ENCODE measurements at places on chromosomes 3 and 15.

GRCh38 chr3:77362936-77363335, 323.0 kb downstream of the ROBO2 start:
- DNase-seq = no peak

GRCh38 chr3:154886437-154886836, 193.7 kb upstream of the MME start:
- DNase-seq = no peak

GRCh38 chr3:69271098-69271497, 114.8 kb downstream of the FRMD4B start:
- no peak for DNase-seq

- DNase-seq = no peak
These were observed 14.2 kb downstream of the IQGAP1 start for GRCh38 chr15:90402223-90402622.

DNA sequence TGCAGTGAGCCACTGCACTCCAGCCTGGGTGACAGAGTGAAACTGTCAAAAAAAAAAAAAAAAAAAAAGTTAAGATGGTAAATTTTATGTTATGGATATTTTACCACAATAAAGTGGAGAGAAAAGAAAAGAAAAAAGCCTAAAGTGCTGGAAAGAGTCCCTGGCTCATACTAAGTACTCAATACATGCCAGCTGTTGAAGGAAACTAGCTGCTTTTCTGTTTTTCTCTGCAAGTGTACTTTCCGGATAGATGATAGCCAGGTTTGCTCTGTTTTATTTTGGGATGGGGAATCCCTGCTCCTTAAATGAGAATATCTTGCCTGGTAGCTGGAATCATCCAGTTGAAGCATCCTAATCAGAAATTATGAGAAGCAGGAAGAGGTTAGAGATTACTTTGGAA, 10.9 kb downstream of the EID1 start:
- no peak for DNase-seq

GRCh38 chr3:134388292-134388691, 14.0 kb upstream of the AMOTL2 start:
- DNase-seq = no peak

DNA sequence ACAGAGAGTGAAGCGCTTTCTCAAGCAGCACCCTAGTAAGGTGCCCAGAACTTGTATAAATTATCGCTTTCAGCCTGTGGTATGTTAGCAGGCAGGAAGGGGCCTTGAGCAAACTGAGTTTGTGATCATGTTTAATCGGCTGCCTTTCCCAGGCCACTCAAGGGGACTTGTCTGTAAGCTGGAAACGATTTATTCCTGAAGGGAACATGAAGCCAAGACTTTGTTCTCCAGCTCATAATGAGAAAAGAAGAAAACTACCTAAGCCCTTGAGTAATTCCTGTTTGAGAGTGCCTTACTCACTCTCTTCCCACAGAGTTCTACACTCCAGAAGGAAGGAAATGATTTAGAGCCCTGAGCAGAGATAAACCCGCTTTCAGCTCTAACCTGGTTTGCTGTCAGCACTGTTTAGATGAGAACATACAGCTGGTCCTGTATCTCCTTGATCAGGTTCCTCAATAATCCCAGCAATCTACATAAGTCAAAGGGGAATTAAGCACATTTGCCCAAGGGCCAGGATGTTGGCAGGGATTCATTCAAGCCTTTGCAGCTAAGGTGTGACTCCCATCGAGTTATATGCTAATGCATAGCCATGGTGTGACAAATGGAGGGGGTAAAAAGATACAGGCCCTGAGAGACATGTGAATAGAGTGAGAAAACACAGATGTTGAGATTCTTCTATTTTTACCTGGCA, 187.7 kb upstream of the SLC24A5 start:
- DNase-seq = no peak

DNA sequence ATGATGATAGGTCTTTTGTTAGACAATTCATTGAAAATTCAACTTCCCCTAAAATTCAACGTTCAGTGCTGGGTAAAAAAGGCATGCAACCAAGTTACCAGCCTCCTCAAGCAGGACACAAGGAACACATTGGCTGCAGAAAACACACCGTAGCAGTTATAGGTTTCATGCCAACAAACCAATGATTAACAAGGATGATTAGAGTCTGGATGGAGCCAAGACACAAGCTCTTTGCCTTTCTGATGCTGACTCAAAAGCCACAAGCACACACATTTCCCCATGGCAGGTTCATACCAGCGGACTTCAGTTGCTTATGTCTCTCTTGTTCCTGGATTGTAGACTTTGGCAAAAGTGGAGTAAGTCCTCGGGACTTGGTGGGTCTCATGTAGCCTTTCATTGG, 105.8 kb downstream of the DHX30 start:
- DNase-seq = no peak

GRCh38 chr3:197178998-197179397, 119.4 kb downstream of the DLG1 start:
- no peak for DNase-seq

GRCh38 chr15:25763954-25764353, 99.2 kb downstream of the ATP10A start:
- DNase-seq = no peak

- DNase-seq = no peak
These were observed 43.0 kb upstream of the SPATA12 start for GRCh38 chr3:57017459-57017845.

DNA sequence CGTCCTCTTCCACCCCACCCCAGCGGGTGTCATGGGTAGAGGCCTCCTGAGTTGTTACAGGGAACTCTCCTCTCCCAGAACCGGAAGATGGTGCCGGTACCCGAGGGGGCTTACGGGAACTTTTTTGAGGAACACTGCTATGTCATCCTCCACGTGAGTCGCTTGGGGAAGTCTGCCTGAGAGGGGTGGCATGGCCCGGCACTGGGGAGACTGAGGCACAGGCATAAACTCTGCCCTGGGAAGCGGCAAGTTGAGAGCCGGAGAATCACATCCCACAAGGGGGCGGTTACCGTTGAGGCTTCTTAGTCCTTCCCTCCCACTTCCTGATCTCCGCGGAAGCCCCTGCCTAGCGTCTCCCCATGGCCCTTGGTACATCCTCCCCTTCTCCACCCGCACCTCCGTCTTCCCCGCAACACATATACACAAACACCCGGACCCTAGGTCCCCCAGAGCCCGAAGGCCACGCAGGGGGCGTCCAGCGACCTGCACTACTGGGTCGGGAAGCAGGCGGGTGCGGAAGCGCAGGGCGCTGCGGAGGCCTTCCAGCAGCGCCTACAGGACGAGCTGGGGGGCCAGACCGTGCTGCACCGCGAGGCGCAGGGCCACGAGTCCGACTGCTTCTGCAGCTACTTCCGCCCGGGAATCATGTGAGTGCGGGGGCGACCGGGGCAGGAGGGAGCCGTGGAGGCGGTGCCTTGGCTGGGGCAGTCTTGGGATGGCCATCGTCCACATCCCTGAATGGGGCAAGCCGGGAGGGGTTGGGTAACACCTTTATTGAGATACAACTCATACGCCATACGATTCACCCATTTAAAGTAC, 3.4 kb downstream of the VILL start:
- peak; percentile 82 for DNase-seq

- DNase-seq = no peak
These were observed 24.5 kb upstream of the TRAK1 start for GRCh38 chr3:42066516-42067181.

DNA sequence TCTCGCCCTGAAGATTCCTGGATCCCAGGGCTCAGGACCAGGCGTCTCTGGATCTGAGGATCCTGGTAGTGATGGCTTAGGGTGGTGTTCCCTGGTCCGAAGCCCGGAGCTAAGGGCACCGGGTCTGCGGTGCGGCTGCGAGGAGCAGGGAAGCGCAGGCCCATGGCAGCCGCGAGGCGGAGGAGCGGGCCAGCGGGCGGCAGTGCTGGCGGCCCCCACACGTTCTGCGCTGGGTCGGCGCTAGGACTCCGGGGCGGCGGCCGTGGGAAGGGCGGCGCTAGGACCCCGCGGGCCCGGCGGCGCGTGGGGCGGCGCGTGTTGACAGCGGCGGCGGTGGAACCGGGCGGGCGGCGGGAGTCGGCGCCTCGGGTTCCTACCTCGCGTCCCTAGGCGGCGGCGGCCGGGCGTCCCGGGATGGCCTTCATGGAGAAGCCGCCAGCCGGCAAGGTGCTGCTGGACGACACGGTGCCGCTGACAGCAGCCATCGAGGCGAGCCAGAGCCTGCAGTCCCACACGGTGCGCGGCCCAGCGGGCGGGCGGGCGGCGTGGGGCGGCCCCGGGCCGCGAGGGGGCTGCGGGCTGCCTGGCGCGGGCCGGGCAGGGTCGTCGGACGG, at the start of gene PXK:
Gene PXK, plus strand, starts transcription at position 318 of the 614 bp plus-strand sequence. Its CDS starts 97 bp downstream, at position 415.
- DNase-seq = peak; percentile 84

GRCh38 chr15:69557020-69557706, 104.5 kb downstream of the RPLP1 start:
- no peak for DNase-seq

DNA sequence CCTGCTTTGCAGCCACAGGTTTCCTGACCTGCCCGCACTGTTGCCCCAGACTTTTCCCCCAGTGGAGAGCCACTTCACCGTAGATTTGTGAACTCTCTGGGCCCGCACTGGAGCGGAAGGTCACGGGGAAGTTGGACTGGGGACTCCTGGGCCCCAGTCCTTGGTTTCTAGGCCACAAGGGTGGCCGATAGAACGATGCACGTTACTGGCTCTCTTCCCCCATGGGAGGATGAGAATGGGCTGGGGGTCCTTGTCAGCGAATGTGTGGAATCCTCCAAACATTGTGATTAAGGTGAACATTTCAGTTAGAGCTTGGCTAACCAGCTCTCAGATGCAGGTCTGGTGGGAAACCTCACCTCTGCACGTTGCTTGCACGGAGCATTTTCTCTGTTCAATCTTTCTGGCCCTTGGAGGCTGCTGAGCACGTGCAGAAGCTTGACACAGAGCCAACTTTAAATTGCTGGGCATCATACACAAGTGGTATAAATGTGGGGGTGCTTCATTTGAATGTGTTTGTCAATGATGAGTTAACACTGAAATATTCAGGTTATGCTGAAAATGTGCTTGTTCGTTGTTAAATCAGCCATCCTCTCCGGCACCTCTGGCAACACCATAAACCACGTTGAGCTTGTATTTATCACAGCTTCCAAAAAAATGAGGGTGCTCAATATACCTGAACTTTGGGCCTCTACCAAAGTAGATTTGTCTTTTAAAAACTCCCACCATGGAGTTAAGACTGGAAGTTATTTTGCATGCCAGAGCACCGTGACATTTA, 976 bp downstream of the DIS3L start:
- no peak for DNase-seq

GRCh38 chr3:138620431-138620830, 11.9 kb downstream of the FAIM start:
- DNase-seq = no peak

DNA sequence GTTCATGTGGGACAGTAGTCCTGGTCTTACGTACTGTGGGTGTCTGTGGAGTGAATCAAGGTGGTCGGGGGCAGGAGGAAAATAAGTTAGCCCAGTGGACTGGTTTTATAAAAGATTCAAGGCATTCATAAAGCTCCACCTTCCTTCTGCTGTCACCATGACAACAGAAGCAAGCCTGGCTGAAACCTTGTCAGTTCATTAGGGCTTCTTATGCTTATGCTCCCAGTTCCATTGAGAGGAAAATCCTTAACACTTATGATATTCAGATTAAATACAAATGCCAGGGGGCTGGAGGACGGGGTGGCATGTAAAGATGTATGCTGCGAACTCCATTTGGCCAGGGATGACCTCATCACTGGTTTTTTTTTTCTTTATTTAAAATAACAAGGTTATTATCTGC, 283.1 kb upstream of the ATP10A start:
- no peak for DNase-seq

GRCh38 chr15:50192926-50193620, 11.1 kb downstream of the SLC27A2 start:
- no peak for DNase-seq

DNA sequence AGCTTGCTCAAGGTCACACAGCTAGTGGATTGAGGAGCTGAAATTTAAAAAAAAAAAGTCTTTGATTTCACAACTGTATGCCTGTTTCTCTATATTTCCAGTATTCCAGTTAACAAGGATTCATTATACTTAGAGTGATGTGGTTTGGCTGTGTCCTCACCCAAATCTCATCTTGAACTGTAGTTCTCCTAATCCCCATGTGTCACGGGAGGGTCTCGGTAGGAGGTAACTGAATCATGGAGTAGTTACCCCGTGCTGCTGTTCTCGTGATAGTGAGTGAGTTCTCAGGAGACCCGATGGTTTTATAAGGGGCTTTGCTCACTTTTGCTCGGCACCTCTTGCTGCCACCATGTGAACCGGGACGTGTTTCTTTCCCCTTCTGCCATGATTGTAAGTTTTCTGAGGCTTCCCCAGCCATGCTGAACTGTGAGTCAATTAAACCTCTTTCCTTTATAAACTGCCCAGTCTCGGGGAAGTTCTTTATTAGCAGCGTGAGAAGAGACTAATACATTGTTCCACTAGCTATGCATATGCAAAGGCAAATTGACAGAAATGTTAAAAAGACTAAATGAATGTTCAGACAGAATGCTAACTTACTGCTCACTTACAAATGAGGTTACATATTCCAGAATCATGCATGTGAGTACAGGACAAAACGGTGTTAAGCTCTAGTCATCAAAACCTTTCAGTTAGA, 1101.9 kb downstream of the ROBO1 start:
- no peak for DNase-seq

DNA sequence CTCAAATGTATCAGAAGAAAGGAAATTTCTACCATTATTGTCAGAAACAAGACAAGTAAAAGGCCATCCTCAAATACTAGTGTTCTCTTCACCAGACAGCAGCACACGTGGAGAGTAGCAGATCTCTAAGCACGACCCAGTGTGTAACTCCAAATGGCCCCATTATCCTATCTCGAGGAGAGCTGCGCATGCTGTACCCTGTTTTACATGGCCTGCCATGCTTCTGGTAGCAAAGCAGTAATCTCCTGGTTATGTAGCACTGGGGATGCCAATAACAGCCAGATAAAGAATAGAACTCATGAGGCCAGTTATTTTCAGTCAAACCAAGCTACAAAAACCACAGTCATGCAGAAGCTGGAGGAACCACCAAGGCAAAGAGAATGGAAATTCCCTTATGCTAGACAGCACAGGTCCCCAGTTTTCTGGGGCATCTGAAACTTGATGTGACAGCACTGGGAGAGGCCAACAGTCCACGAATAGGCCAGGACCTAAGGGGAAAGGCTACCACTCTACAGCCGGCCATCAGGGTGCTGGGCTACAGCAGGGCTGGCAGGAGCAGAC, 73.0 kb downstream of the LIPC start:
- no peak for DNase-seq
